Ascending aorta (tissue), 2 donors: ENCODE measurements at places on chromosomes 11 and 22.

DNA sequence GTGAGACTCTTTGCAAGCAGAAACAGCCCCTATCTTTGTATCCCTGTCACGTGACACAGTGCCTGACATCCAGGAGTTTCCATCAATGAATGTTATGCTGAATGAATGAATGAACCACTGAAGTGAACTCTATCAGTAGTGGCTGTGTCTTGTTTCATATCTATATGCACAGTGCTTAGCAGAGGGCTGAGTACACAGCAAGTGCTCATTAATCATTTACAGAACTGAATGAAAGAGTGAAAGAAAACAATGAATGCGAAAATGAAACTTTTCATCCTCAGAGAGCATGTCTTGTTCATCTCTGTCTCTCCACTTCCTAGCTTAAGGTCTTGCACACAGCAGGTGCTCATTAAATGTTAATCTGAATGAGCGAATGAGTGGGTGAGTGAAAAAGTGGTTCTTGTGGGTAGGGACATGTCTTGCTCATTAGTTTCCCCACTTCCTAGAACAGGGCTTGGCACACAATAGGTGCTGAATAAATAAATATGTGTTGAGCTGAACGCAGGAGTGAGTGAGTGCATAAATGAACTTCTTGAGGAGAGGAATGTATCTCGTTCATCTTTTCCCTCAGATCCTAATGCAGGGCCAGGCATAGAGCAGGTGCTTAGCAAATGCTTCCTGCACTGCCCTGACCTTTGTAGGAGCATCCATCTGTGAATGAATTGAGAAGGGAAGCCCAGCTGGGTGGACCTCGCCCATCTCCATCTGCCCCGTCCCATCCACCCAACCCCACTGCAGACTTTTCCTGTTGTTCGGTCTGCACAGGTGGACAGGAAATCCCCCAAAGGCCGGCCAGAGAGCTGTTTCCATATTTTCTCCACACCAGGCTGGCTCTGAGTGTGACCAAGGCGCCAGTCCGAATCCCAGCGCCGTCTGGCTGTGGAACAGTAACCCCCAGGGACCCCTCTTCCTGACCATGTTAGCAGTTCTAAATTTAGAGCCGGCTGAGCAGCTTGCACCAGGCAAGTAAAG is 113.4 kb upstream of the CRYBB3 start:
- no peak overlapping the region for H3K4me3 ChIP-seq
- H3K27ac ChIP-seq: peak overlapping the region; percentile 96
- peaks cover 79% of the 10 kb centered on the region for H3K4me1 ChIP-seq
- no peaks in the 10 kb centered on the region for H3K36me3 ChIP-seq
- H3K27me3 ChIP-seq: no peaks in the 10 kb centered on the region

DNA sequence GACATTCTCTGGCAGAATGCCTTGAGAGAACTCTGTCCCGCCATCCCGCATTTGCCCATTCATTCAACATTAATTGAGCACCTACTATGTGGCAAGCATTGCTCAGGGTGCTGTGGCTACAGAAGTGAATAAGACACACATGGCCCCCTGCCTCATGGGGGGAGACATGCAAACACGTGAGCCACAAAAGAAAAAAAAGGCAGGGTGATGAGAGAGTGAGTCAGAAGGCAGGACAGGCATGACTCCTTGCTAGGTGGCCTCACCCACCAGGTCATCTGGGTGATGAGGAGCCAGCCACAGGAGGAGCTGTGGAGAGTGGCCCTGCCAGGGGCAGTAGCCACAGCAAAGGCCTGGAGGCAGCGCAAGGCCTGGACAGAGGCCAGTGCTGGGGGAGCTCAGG is 4.9 kb downstream of the CHRM4 start:
- peaks cover 23% of the 10 kb centered on the region for H3K27me3 ChIP-seq
- no peaks in the 10 kb centered on the region for H3K36me3 ChIP-seq
- no peak for DNase-seq
- H3K27ac ChIP-seq: no peak overlapping the region

DNA sequence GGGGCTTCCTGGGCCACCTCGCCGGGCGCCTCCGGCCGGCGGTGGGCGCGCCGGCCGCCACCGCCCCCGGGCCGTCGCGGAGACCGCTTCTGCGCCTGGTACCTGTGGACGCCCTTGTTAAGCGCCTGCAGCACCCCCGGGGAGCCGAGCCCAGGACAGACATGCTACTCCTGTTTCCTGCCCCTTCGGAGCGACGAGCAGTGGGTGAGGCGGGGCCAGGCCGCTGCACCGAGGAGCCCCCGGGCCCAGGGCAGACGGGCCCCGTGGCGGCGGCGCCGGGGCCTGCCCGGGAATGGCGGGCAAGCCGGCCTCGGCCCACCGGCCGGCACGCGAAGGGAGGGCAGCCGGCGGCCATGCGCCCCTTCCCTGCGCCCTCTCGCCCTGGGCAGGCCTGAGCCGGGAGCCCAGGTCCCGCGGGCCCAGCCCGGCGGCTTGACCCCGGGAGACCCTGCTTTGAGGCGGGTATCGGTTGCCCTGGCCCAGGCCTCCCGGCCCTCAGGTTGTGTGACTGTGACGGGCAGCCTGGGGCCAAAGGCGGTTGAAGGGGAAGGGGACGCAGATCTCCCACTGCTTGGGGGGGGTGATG is 789 bp upstream of the KDM2A start:
- H3K36me3 ChIP-seq: no peaks in the 10 kb centered on the region
- peak overlapping the region; percentile 87 for H3K27ac ChIP-seq
- H3K4me1 ChIP-seq: peaks cover 15% of the 10 kb centered on the region
- peak overlapping the region; percentile 55 for H3K4me3 ChIP-seq
- no peak for DNase-seq
- H3K27me3 ChIP-seq: no peaks in the 10 kb centered on the region

- no peaks in the 10 kb centered on the region for H3K4me1 ChIP-seq
- no peak for DNase-seq
- H3K27me3 ChIP-seq: no peaks in the 10 kb centered on the region
- H3K27ac ChIP-seq: no peak overlapping the region
Observed at GRCh38 chr22:17430412-17430811, 61.2 kb downstream of the CECR2 start.

GRCh38 chr11:36265793-36266628 is 23.2 kb downstream of the COMMD9 start:
- H3K4me3 ChIP-seq: no peak overlapping the region
- no peaks in the 10 kb centered on the region for H3K27me3 ChIP-seq
- H3K36me3 ChIP-seq: peaks cover 6% of the 10 kb centered on the region
- H3K4me1 ChIP-seq: no peaks in the 10 kb centered on the region
- no peak overlapping the region for H3K27ac ChIP-seq
